ENCODE measurements at places on chromosomes 2 and 18.

DNA sequence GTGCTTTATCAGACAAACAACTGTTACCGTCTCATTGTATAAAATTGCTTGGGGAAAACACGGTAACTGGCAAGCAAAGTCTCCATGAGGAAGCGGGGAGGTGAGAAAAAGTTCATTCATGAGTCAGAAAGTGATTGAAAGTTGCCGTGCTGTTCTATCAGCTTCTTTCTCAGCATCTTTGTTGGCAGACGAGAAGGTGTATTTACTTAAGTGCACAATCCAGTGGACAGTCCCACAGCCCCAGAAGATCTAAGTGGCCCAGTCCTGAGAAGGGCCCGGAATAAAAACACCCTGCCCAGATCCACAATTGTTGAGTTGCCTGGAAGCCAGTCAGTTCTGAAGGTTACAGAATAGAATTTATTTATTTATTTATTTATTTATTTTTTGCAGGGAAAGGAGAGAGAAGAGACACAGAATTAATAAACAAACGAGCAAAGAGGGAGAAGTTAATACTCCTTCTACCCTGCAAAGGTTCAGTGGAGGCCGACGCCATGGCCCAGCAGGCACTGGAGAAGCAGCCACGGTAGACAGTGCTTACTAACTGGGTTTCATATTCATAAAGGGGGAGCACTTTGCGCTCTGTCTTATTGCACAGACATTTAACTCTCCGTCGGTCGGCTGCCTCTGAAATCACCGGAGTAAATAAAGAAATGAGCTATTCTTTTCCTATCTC is 676.0 kb upstream of the SALL3 start:
- DNase-seq = no peak

GRCh38 chr2:105364436-105365139 is 27.2 kb downstream of the C2orf49 start:
- DNase-seq = no peak

GRCh38 chr2:170277951-170278350 is 100.0 kb downstream of the MYO3B start:
- DNase-seq = no peak

DNA sequence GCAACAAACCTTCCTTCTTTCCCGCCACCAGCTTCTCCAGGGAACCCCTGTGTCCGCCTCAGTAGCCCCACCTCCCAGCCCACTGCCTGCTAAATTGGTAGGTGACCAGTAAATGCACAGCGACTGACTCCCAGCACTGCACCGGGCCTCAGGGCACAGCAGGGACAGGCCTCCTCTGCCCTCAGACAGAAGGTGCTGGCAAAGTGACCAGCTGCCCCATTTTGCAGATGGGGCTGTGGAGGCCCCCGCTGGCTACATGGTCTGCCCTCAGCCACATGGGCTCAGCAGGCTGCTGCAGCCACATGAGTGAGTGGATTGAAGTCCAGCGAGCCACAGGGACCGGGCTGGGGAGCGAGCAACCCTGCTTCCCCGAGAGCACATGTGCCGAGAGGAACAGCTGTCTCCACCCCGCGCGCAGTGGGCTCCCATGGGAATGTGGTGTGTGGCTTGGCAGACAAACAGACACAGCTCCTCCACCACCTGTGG is 7.8 kb upstream of the NPPC start:
- no peak for DNase-seq

DNA sequence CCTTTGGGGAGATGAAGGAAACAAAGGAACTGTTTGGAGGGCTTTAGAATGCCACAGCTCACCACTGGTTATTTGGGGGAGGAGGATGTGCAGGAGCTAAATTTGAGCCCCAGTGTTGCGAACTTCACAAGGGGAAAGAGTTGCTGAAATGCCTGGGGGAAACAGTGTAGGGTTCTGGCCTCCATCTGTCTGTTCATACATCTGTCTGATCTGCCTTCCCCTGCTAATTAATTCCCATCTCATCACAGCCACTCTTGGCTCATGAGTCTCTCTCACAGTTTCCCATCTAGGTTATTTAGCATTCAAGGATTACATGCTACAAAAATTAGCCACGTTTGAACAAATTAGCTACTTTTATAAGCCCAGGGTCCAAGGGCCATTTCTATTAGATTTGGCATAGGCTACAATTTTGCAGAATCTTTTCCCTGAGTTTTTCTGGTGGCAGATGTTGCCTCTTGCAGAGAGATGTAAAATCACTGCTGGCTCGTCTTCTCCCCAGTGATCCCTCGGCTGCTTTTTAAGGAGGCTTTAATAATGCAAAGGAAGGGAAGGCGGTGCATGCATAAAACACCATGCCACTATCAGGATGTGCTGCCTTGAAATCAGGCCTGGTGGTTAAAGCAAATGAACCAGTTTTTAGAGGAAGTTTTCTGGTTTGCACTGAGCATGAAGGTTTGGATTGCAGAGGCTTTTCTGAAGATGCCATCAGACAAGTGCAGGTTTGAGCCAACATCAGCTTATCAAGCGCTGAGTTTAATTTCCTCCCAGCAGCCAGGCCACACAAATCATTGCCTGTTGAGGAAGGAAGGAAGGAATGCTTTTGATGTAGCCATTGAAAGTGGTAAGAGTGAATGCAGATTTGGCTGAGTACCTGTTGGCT is 35.0 kb downstream of the ADD2 start:
- DNase-seq = no peak

DNA sequence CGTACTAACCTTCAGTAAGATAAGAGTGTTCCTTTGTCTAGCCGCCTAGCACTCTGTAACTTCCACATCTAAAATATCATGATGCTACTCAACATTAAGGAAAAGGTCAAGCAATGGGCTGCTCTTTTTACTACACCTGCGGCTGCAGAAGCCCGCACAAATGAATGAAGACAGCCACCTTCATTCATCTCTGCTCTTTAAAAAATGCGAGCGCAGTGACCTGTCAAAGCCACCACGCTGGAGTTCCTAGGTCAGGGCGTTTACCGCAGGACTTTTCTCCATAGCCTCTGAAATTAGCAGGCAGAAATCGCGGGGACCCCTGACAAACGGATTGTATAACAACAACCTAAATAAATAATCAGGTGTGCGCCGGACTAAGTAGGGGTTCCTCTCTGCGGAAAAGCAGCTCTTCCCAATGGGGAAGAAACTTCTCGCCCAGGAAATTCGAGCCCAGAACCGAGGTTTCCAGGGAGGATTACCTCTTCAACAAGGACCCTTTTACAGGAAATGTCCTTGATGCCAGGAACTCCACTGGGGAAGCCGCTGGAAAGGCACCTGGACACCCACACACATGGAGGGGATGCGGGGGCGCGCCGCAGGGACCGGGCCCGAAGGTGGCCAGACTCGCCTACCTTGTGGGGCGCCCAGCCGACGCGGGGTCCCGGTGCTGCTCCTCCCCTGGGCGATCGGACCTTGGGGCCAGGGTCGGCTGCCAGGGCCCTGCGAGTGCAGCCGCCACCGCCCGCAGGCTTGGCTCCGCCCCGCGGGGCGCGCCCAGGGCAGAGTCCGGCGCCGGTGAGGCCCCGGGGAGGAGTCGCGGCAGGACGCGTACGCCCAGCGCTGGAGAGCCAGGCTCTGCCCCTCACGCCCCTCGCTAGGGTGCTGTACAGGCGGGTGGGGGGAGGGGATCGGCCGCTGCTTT is at the start of gene CCDC68:
Gene CCDC68, minus strand, starts transcription at position 758 of the 922 bp plus-strand sequence. CDS start 16,670 bp downstream, outside the sequence.
- no peak for DNase-seq

GRCh38 chr18:29259838-29260237 is 1082.9 kb upstream of the CDH2 start:
- DNase-seq = no peak

GRCh38 chr18:51522338-51522737 is 324.9 kb upstream of the MEX3C start:
- DNase-seq = no peak
